Urothelium cell line (cell line): ENCODE measurements at places on chromosomes 5 and 9.
A peak's percentile ranks its signal among the peaks of the same experiment; 100 is the strongest.

DNA sequence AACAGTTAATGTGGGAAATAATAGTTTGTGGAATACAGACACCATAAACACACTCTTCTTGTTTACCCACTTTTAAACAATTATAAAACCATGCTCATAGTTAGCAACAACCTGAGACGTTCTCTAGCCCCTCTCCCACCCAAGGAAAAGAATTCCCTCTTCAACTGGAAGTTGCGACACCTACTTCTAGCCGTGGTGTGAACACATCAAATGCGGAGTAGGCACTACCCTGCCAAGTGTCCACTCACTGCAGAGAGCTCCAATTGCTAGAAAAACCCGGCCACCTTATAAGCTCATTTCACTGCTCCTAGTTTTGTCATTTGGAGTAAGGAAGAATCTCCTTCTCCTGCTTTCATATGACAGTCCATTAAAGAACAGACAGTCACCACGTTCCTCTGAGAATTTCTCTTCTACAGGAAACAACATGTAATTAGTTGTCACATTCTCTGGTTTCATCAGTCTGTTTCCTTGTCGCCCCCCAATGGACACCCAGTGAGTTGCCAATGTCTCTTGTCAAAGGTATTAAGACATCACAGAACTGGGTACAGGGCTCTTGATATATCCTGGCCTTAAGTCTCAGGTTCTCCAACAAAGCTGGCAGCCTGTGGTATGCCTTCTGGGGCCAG lies 47.3 kb downstream of the PRLR start:
- peak; percentile 65 for DNase-seq

DNA sequence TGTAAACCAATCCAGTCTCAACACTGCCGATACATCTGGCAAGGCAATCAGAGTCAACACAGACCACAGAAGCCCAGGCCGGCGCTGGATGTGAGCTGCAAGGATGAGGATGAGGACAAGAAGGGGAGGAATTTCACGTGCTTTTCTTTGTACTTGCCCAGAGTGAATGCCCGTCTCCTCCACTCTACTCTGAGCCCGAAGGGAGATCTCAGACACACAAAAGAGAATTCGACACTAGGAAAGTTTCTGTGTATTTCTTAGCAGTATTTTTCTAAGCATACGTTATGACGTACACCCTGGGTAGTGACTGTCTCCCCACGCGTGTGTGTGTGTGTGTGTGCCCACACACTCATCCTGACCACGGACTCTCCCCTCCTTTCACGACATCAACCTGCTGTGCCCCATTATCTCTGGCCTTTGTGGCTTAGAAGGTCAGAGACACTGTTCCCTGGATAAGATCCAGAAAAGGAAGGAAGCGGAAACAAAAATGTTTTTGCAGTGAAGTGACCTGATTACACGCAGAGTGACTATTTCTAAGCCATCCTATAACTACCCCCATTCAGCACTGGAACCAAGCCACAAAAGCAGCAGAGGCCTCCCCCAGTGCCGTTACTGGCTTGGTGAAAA lies 227.3 kb upstream of the DAPK1 start:
- DNase-seq, result peak; percentile 29

DNA sequence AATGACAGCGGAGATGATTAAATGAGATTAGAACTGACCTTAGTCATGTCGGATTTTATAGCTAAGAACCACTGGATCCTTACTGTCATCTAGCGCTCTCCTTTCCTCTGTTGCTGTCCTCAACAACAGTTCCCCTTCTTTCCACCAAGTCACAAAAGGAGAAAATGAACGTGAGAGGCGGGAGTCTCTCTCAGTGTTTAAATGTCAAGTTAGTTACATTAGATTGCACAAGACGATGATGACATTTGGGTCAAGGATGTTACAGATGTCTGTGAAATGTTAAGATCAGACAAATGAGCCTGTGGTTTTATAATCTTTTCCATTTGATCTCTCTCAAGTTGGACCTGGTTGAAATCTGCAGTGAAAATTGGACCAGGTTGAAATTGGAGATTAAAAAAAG lies 53.5 kb downstream of the FBXO38 start:
- DNase-seq, result no peak

DNA sequence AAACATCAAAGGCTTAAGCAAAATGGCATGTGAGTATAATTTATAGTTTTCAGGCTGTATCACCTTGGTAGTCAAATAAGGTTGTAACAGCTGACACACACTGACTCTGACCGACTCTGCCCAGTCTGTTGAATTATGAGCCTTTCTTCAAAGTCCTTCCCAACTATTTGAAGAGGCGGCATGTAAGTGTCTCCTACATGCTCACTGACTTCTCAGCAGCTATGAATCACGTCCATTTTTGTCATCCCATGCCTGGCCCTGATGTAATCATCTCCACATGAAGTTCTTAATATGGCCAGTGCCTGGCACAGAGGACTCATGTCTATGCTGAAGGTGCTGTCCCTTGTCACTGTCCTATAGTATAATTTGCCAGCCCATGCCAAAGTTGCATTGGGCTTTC lies 5.1 kb upstream of the PTBP3 start:
- DNase-seq, result peak; percentile 23

GRCh38 chr9:21801683-21802417 lies 586 bp upstream of the MTAP start:
- peak; percentile 62 for DNase-seq

DNA sequence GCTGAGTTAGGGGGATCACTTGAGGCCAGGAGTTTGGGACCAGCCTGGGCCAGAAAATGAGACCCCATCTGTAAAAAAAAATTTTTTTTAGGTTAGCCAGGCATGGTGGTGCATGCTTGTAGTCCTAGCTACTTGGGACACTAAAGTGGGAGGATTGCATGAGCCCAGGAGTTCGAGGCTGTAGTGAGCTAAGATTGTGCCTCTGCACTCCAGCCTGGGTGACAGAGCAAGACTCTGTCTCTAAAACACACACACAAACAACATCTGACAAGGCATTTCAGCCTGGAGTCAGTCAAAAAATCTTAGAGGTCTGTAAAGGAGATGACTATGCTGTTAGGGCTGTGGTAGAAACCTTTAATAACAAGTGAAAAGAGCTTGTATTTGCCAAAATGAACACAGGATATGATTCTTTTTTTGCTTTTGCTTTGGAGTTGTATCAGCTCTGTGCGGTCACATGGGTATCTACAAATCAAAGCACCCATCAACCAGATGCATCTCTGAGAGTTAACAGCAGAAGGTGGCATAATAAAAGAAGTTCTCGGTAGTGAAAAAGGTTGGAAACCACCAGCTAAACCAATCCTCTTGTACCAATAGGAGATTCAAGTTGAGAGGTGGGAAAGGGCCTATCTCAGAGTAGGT lies 3.6 kb upstream of the PSMD5 start:
- no peak for DNase-seq

- no peak for DNase-seq
Measured at GRCh38 chr5:18576586-18576985, 942.3 kb downstream of the TAF11L14 start.

DNA sequence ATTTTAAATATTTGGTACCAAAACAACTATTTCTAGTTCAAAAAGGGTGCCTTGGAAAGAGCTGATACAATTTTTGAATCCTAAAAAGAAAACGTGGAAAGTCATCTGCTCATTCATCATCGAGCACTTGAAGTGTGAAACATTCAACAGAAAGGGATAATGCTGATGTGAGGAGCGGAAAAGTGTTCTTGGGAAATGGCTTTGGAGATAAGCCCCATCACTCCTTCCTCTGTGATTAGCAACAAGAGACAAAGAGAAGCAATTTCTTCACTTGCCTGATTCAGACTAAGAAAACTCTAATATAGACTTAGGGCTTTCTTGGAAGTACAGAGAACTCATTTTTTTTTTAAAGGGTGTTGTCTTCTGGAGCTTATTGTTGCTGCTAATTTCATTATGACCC lies 74.9 kb downstream of the C9orf152 start:
- no peak for DNase-seq
